ENCODE measurements at places on chromosomes 5 and 9. TPM values are rescaled to one million over a fixed set of nuclear protein-coding genes. Genes with fewer than 3 reads are reported as not detected.

Gene NR2F1
- polyA plus RNA-seq, result 5.3 TPM

Gene C9orf57
- polyA plus RNA-seq, result not detected

Gene PRUNE2
- 10.8 TPM for polyA plus RNA-seq

Gene NUTM2G
- polyA plus RNA-seq, result 0.82 TPM

Gene SELENOP
- polyA plus RNA-seq, result 98.3 TPM

Gene SLC36A3
- polyA plus RNA-seq, result not detected

Gene ACOT12
- polyA plus RNA-seq, result 0.22 TPM

Gene NRARP
- polyA plus RNA-seq, result 3.8 TPM

Gene SPACA9
- 2.3 TPM for polyA plus RNA-seq

Gene PIGO
- polyA plus RNA-seq, result 11.2 TPM

DNA sequence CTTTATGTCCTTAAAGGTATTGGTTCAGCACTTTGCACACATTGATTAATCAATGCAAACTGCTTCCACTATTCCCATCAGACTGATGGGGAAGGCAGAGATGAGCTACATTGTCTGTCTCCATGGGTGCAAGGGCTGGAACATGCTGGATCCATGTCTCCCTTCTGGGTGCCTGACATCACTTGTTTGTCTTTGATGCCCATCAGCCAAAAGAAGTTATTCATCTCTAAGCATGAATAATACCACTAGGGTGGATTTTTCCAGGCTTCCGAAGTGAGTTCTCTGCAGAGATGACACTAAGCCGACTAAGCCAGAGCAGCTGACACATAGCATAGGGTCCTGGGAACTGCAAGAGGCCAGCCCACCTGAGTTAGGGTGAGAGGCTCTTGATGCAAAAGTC is 8.7 kb downstream of the FGF1 start:
- DNase-seq, result no peak

DNA sequence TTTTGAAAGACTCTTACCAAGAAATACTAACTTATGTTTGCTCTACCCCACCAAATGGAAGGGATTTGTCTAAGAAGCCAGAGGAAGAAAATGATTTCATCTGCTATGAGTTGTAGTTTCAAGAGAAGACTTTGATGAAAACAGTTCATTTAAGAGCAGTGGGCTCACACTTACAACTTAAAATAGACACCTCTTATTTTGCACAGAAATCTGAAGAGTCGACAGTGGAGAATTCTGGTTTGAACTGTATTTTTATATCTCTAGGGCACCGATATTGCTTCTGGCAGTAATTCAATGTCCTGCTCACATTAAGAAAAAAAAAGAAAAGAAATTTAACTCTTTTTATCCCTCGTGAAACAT is 1.9 kb upstream of the DAB2 start:
- no peak for DNase-seq

GRCh38 chr9:127168756-127169574 is 46.5 kb upstream of the ANGPTL2 start:
- no peak for DNase-seq

DNA sequence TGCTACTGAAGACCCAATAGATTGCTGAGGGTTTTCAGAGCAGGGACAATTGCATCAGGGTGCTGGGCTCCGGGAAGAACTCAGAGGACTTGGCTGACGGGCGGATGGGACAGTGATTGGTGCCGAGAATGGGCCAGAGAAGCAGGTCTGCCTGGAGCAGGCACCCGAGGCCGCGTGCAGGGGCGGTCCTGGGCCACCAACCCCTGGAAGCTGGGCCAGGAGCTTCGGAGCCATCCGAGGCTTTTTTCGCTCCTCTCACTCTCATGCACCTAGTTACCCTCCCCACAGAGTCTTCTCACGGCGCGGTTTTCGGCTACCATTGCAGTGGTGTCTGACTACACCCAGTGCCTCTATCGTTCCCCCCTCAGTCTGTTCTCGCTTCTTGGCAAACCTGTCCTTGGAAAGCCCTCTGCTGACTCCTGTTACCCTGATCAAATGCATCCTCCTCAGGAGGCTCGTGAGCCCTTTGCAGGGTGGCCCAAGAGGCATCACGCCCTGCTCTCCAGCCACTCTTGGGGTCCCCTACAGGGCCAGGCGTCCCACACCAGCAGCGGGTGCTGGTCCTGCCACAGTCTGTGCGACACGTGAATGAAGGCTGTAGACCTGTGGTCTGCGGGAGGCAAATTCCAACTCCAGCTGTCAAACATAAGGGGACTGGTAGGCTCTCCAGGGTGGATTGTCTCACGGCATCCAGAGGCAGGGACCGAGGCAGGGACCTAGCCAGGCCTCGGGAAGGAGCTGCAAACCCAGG is 1.2 kb upstream of the CLPTM1L start:
- DNase-seq, result no peak

DNA sequence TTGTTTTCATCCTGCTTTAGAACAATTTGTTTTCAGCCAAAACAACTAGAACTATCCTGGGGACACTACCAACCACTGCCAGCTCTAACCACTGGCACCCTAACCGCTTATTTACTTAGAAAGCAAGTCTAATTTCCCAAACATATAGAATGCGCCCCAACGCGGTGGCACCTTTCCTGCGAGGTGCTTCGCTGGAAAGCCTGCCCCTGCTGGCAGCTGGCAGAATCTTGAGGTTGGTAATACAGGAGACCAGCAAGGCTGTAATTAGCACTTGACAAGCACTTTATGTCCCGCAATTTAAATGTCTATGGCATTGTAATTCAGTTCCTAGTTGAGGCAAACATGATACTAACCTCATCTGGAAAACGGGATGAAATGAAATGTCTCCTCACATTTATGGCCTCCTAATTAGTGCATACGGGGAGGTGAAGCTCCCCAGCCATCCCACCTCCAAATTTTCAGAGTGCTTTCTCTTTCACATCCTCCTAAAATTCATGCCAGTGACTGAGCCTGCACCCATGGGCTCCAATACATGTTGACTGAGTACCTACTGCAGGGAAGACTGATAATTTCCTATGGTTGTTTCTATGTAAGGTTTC is 30.4 kb downstream of the GABBR2 start:
- DNase-seq, result no peak

- no peak for DNase-seq
Observed at GRCh38 chr5:170200876-170201275, 31.9 kb upstream of the C5orf58 start.

DNA sequence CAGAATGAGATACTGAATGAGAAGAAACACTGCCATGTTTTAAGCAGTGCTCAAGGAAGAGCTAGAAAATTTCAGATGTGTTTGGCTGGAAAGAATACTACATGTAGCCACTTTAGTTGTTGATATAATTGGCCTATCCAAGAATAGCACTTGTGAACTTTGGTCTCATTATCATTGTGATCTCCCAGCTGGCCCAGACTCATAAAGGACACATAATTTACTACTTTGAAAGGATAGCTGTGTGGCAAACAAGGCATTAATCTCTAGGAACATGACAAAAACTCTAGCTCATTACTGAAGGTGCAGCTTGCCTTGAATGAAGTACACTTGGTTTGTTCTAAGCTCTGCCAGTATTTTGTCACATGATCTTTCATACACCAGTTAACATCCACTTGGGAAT is 356.3 kb downstream of the CSNK1G3 start:
- DNase-seq, result no peak

DNA sequence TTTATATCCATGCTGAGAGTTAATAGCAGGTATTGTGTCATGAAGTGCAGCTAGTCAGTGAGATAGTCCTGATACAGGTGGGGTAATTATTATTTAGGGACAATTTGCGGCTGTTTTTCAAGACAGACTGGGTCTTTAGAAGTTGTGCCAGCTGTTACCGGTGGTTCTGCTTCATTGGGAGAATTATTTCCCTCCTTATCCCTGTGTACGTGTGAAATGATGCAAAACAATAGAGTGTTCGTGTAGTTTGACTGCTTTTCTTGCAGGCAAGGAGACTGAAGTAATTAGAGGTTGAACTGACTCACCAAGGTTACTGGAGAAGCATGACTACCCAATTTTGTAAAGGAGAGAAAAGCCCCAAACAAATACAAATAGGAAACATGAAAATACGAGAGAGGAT is 101.7 kb downstream of the ARRDC3 start:
- DNase-seq, result no peak

- no peak for DNase-seq
Observed at GRCh38 chr9:122029898-122030297, 63.2 kb downstream of the TTLL11 start.

DNA sequence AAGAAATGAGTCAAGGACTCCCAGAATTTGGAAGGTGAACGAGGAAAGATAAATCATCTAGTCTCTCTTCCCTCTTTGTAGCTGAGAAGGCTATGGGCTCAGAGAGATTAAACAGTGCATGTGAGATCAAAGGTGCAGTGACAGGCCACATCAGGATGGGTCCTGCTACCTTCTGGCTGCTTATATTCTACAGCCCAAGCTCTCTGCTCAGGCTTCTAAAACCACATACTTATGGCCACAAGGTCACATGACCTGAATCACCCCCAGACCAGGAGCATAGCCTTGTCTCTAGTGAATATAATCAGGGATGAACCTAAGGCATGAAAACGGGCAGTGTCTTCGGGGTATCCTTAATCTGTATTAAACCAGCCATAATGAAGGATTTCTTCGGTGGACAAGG is 158.9 kb downstream of the SEMA5A start:
- DNase-seq, result no peak

GRCh38 chr9:81321551-81321950 is 367.8 kb downstream of the TLE1 start:
- DNase-seq, result no peak

GRCh38 chr9:8732367-8733075 is 932.9 kb upstream of the DMAC1 start:
- DNase-seq, result no peak

DNA sequence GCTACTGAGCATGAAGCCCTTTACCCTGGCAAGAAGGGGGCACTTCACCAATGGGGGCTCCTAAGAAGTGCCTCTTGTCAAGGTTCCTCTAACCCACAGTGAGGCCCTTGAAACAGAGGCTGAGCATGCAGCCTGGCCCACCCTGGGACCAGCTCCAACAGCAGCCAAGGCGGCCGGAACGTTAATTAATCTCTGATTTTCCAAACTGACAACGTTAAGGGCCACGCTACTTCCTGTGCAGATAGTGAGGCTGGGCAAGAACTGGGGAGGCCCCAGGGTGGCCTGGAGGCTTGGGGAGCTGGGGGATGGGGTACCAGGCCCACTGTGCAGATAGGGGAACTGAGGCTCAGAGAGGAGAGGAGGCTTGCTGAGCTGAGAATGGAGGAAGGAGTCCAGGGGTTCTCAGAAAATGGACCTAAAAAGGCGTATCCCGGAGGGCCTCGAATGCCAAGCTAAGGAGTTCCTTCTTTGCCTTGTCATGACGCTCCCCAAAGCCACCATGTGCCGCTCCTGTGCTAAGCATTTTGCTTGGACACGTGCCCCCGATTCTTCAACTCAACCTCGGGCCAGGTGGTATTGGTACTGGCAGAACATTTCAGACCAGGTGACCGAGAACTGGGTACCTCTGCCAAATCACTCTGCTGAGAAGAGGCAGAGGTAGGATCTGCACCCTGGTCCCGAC is 72.0 kb upstream of the STXBP1 start:
- no peak for DNase-seq

DNA sequence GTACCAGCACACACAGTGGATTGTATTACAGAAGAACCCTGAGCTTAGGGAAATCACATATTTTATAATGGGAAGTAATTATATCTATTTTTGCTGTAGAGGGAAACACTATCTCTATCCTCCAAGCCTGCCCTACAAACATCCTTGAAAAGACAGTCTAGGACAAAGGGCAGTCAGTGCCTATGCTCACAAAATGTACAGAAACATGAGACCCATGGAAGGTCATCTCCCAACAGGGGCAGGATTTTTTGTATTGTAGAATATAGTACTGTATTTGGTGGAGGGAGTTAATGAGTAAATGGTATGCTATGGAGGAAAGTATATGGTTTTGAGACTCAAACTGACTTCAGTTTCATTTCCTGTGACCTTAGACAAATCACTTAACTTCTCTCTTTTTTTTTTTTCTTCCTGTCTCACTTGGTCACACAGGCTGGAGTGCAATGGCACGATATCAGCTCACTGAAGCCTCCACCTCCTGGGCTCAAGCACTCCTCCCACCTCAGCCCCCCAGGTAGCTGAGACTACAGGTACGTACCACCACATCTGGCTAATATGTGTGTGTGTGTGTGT is 5.8 kb upstream of the RAB14 start:
- no peak for DNase-seq
